ENCODE measurements at places on chromosomes 2 and 18.
A peak's percentile ranks its signal among the peaks of the same experiment; 100 is the strongest.

- peak; percentile 61 for DNase-seq
These were observed 33.1 kb upstream of the CYP27A1 start for GRCh38 chr2:218748741-218749441.

- DNase-seq: no peak
These were observed 98.3 kb downstream of the FMNL2 start for GRCh38 chr2:152433289-152433688.

- DNase-seq: no peak
These were observed 286.0 kb downstream of the LPIN1 start for GRCh38 chr2:12032398-12032797.

DNA sequence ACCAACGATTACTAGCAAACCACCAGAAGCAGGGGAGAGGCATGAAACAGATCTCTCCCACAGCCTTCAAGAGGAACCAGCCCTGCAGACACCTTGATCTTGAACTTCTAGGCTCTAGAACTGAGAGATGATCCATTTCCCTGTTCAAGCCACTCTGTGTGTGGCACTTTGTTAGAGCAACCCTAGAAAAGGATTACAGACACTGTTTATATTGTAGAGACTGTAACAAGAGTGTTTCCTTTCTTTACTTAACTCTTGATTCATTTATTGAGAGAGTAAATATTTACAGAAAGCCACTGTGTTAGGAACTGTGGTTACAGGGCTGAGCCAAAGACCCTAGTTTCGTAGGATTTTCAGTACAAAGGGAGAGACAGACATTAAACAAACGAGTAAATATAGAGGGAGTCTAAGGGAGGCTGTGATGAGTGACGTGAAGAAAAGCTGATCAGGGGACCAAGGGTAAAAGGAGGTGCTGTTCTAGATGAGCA, 10.9 kb downstream of the CCDC68 start:
- DNase-seq: no peak
